Eye (tissue), 1 donor: ENCODE measurements at places on chromosomes 11 and 22.

DNA sequence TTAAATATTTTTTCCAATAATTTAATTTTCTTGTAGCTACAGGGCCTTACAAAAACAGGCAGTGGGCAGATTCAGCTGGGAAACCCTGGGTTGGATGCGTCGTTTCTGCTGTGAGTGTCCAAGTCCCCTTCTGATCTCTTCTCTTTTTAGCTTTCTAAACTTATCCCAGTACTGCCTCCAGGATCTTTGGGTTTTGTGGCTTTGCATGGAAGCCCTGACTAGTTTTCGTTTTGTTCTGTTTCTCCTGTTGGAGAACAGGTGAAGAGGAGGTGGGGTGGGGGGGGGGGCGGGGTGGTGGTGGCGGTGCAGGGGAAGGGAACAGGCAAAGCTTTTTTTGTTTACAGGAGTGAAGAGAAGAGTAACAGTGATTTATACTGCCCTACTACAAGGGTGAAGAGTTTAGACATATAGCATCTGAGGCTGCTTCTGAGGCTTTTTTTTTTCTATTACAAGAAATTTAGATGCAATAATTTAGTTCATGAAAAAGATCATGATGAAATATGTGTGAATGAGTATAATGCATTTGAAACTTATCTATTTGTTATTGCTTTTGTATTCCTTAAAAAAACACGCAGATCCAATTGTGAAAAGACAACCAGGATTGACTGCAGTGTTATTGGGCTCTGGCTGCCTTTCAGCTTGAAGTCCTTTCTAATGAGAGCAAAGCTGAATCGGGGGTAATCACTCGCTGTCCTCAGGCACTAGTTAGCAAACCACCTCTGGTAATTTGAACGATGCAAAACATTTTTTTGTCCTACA, 142.9 kb downstream of the NCAM1 start:
- DNase-seq = peak; percentile 44

DNA sequence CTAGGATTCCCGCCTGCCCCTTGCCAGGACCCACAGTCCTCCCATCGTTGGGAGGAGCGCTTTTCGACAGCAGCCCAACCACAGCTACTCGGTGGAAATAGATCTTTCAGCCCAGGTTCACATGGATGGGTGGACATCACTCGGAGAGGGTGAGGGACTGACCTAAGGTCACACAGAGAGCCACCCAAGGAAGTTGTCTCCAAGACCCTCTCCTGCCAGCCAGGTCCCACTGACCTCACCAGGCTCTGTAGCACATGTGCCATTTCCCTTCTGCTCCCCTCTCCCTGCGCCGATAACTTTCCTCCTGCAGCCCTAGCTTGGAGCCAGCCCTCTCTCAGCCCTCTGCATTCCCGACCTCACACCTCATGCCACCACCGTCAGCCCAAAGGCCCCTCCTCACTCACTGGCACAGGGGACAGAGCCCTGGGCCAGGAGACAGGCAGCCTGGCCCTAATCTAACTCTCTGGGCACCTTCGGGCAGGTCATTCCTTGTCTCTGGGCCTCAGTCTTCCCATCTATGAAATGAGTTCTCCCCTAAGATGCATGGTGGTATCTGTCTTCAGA, 4.7 kb downstream of the KCNJ4 start:
- DNase-seq = no peak

DNA sequence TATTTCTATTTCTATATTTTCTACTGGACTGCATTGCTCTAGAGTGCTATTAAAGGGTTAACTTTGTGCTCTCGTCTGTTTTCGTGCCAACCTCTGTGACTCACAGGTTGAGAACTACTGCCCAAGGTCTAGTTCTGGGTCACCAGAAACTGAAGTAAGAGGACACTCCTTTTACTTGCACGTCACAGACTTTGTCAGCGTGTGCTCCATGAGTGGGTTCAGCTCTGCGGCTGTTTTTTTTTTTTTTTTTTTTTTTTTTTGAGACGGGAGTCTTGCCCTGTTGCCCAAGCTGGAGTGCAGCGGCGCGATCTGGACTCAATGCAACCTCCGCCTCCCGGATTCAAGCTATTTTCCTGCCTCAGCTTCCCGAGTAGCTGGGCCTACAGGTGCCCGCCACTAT, 49.8 kb downstream of the CLMP start:
- no peak for DNase-seq

DNA sequence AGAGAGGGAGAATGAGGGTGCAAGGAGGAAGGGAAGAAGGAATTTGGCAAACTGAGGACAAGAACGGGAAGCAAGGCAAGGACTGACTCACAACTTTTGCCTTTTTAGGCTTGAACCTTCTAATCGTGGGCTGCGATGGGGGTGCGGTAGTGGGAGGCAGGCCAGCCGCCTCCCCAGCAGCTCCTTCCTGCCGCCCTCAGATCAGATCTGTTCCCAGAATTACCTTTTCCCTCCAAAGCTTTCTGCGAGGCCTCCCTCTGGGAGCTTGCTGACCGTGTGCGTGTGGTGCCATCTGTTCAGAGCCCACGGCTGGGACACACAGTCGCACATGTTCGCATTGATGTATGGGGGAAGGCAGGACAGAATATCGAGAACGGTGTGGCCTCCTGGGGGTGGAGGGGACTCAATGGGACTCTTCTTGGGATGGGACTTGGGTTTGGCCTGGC, 86.9 kb upstream of the PARVA start:
- no peak for DNase-seq

DNA sequence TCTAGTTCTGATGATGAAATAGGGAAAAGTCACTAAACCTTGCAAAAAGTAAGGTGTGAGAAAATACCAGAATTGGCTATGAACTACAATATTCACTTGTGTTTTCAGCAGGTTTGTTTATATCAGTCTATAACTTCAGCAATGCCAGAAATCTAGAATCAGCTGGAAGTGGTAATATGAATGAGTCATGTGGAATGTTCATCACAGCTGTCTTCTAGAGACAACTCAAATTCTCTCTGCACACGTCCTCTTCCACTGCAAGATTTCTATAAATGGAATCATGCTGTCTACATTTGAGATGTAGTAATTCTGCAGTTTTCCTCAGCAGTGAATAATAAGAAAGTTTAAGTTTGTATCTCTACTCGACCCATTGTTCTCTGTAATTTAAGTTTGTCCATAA, 89.9 kb downstream of the OR4A15 start:
- DNase-seq = no peak

GRCh38 chr11:59801981-59802638, 8.5 kb downstream of the MRPL16 start:
- no peak for DNase-seq

GRCh38 chr22:49282596-49282995, 545.1 kb downstream of the BRD1 start:
- DNase-seq = no peak

DNA sequence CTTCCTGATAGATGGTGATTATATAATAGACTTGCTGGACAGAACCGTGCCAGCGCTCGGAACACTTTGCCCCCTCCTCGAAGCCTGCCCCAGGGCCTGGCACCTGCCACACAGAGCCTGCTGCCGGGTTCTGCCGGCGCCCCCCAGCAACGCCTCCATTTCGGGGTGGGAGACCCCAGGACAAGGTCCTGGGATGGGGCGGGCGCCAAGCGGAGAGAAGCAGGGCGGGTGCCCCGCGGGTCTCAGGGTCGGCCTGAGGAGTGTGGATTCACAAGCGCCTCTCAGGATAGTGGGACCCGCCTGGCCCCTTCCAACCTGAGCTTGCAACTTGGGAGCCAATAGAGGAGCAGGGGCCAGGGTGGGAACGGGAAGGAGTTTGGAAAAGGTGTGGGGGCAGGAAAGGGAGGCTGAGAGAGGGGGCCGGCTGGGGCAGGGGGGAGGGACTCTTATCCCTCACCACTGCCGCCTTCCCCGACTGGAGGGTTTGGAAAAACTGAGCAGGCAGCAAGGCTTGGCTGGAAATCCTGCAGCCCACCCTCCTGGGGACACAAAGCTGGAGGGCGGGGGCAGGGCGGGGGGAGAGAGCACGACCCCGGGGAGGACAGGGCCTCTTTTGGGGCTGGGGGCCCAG, 3.3 kb upstream of the BCL9L start:
- DNase-seq = peak; percentile 93

GRCh38 chr11:68810164-68810563, 31.6 kb downstream of the CPT1A start:
- DNase-seq = no peak

GRCh38 chr11:129365816-129366215, 9.8 kb upstream of the BARX2 start:
- no peak for DNase-seq

DNA sequence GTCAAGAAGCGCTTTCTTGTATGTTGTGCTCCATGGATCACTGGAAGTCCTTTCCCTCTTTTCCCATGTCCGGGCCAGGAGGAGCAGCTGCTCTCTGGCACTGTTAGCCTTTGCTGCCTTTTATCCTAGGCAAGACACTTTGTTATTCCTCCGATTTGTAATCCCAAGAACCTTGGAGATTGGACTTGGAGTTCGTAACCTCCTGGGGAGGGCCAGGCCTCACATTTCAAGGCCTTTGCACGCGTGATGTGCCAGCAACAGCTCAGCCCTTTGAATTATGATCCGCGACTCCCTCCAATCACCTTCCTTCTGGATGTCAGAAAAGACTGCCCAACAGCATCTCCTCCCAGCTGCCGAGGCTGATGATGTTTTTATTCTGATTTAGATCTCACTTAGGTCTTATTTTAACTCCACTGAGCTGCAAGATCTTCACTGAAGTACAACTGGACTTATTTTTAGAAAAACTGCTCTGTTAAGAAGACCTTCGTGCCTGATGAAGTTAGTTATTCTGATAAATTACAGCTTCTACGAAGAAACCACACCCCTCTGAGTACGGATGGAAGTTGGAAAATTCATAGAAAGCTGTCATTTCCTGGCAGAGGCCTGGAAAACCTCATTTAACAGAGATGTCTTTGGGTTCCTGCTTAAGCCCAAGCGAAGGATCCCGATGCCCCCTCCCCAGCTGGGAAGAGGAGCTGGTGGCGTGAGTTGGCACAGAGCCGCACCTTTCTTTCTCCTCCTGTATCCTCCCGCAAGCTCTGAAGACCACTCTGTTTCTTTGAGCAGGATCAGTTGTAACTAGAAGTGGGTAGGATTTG, 62.4 kb downstream of the PARVB start:
- no peak for DNase-seq
